Stromal cell of bone marrow (primary cell): ENCODE measurements at places on chromosomes 7 and 10.

GRCh38 chr7:41466760-41467384 lies 236.0 kb downstream of the INHBA start:
- DNase-seq = no peak

DNA sequence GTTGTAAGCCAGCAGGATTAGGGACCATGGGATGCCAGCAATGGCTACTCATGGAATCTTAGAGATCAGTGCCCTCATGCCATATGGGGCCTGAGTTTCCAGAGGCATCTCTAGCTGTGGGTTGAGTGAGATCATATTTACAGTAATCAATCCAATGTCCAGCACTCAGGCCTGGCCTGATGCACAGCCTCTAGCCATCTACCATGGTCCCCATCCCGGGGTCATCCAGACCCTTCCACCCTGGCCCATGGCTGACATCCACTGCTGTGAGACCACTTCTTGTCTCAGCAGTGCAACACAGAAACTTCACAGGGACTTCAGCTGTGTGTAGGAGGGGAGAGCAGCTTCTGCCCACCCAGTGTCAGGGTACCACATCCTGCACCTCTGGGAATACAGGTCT lies 6.5 kb upstream of the ADCY1 start:
- DNase-seq = no peak

- peak; percentile 76 for DNase-seq
These were observed 48.7 kb downstream of the BPGM start for GRCh38 chr7:134695321-134695860.

GRCh38 chr7:37323966-37324365 lies 124.7 kb downstream of the ELMO1 start:
- DNase-seq = no peak

DNA sequence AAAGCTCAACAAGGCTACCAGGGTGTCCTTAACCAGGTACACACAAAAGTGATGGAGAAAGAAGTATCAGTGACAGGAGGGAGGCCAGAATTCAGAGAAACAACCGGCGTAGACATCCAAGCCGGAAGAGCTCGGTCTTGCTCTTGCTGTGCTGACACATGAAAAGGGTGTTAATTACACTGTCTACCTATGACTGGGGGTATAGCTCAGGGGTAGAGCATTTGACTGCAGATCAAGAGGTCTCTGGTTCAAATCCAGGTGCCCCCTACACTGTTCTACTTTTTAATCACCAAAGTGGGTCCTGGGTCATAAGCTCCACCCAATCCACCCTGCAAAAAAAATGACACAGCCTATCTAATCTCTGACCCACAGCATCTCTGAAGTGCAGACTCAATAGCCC lies 86.9 kb upstream of the ZNF746 start:
- DNase-seq = no peak

DNA sequence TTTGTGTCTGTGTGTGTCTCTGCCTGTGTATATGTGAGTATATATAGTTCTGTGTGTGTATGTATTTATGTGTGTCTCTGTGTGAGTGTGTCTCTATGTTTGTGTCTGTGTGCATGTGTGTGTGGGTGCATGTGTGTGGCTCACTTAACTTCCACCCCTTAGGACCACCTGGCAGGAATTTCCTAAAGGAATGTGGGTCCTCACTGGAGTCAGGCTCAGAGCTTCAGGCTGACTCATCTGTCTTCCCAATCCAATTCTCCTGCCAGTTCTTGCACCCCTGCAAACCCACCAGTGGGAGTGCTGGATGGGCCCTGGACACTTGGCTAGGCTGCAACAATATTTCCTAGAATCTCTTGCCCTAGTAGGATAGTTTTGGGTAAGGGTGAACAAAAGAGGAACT lies 70.2 kb upstream of the GRB10 start:
- no peak for DNase-seq

- DNase-seq = peak; percentile 21
These were observed 82.7 kb upstream of the GPR22 start for GRCh38 chr7:107387128-107387527.

GRCh38 chr10:88853155-88853881 lies 1.7 kb upstream of the ANKRD22 start:
- DNase-seq = no peak

DNA sequence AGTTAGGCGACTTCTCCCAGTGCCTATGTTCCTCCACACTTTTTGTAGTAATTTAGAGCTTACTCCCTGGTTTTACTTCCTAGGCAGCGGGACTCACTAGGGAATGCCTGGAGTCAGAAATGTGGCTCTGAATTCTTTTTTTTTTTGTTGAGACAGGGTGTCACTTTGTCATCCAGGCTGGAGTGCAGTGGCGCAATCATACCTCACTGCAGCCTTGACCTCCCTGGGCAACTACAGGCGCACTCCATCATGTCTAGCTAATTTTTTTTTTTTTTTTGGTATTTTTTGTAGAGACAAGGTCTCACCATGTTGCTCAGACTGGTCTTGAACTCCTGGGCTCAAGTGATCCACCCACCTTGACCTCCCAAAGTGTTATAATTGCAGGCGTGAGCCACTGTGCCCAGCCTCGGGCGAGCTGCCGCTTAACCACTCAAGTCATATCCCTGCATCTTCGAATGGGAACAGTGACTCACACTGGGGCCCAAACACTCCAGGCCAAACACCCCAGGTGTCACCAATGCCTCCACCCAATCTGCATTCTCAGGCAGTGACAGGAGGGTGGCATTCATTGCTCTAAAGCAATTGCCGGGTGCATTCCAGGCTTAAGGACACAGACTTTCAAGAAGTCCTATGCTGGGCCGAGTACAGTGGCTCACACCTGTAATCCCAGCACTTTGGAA lies 19.6 kb downstream of the RGS10 start:
- DNase-seq = no peak

DNA sequence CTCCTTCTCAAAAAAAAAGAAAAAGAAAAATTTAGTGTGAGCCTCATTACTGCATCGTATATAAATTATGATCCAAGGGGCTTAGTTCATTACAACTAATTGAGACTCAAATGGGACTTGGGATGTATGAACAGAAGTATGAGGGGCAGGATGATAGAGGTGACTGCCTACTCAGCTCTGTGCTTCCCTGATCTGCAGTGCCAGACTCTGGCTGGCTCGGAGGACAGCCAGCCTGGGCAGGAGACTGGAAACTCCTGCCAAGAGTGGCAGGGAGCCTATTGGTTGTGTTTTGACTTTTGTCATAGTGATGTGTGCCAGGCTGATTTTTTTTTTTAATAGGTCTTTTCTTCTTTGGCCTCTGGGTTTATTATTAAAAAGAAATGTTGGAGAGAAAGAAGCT lies 73.8 kb upstream of the GTF2IRD1 start:
- DNase-seq = no peak

GRCh38 chr7:99839287-99840021 lies 11.6 kb downstream of the CYP3A43 start:
- no peak for DNase-seq

DNA sequence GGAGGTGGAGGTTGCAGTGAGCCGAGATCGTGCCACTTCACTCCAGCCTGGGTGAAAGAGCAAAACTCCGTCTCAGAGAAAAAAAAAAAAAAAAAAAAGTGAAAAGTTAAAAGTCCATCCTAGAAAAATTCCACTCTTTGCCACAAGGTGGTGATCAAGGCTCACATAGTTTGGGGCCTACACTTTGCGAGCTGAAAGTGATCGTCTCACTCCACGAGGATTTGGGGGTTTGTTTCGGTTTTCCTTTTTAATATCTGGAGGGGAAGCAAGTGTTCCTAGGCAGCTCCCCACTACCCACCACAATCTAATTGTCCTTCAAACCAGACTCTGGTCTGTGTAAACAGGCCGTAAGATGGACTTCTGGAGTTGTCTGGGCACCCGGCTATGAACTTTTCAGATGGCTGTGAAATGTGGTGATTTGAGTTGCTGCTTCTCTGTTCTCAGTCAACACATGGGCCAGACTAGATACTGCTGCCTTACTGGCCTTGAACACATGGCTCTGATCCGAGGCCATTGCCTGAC lies 27.1 kb downstream of the PRLHR start:
- DNase-seq = peak; percentile 49

DNA sequence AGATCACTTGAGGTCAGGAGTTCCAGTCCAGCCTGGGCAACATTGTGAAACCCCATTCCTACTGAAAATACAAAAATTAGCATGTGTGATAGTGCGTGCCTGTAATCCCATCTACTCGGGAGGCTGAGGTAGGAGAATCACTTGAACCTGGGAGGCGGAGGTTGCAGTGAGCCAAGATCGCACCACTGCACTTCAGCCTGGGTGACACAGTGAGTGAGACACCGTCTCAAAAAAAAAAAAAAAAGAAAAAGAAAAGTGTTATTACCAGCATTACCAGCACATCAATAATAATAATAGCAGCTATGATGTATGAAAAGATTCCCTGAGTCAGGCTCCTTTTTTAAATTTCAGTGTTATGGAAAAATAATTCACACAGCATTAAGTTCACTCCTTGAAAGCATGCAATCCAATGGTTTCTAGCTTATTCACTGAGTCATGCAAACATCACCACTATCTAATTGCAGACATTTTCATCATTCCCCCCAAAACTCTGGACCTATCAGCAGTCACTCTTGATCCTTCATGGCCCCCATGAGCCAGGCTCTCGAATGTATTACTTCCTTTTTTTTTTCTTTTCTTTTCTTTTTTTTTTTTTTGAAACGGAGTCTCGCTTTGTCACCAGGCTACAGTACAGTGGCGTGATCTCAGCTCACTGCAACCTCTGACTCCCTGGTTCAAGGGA lies 228.4 kb downstream of the FANK1 start:
- no peak for DNase-seq

- DNase-seq = no peak
These were observed 70.2 kb upstream of the FGFR2 start for GRCh38 chr10:121668314-121669027.

DNA sequence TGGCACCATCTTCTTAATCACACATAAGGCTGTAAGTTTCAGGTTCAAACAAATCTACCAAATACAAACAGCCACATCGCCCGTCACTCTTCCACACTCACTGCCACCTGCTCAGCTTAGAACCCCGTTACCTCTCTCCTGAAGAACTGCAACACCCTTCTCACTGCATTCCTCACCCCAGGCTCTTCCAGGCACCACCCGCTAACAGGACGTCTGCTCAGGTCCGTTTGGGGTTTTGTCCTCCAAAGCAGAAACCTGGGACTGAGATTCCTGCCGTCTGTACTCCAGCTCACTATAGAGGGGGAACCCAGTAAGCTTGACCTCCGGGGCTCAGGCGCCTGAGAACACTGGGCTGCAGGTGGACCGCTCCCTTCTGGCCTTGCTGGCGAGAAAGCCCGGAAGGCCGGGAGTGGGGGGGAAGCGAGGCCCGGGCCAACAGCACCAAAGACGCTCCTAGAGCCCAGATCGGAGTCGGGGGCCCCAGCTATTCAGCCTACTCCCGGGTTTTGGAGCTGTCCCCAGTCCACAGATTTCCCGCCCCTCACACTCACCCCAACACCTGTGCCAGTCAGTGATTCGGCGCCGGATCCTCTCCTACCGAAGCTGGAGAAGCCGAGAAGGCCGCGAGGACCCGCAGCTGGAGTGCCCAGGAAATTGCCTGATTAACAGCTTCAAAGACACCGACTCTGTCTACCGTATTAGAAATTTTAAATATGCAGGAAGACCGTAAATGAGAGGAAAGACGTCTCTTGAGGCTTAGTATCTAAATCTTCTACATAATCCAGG lies at the start of gene AP3M1:
Gene AP3M1 (minus strand): TSS at position 625 of the 786 bp plus-strand sequence. CDS start 12,449 bp downstream, outside the sequence.
- DNase-seq = no peak

DNA sequence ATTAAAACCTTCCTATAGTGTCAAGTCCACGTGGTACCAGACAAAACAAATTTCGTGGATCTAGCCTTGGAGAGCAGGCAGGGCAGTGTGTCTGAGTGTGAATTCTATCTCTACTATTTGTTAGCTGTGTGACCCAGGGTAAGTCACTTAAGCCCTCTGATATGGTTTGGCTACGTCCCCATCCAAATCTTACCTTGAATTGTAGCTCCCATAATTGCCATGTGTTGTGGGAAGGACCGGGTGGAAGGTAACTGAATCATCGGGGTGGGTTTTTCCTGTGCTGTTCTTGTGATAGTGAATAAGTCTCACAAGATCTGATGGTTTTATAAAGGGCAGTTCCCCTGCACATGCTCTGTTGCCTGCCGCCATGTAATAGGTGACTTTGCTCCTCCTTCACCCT lies 2.8 kb upstream of the NPFFR1 start:
- no peak for DNase-seq

DNA sequence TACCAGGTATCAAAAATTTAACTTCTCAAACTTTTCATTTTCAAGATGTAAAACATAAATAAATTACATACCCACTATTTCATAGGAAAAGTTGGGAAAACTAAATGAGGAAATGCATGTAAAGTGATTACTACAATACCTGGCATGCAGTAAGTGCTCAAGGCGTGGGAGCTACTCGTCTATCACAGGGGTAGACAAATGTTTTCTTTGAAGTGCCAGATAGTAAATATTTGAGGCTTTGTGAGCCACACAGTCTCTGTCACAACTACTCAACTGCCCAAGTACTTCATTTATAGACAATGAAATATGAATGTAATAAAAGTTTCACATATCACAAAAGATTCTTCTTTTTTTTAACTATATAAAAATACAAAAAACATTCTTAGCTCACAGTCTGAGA lies 96.4 kb upstream of the PCGF5 start:
- no peak for DNase-seq

DNA sequence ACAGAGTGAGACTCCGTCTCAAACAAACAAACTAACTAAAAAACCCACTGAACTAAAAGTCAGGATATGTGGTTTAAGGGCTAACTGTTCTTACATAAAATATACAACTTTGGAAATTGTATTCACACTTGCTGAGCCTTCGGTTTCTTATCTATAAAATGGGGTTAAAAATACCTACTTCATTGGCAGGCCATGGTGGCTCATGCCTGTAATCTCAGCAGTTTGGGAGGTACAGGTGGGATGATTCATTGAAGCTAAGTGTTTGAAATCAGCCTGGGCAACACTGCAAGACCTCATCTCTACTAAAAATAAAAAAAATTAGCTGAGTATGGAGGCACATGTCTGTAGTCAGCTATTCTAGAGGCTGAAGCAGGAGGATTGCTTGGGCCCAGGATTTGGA lies 115.4 kb upstream of the KLF6 start:
- no peak for DNase-seq
